ENCODE measurements at places on chromosomes 16 and 17.

DNA sequence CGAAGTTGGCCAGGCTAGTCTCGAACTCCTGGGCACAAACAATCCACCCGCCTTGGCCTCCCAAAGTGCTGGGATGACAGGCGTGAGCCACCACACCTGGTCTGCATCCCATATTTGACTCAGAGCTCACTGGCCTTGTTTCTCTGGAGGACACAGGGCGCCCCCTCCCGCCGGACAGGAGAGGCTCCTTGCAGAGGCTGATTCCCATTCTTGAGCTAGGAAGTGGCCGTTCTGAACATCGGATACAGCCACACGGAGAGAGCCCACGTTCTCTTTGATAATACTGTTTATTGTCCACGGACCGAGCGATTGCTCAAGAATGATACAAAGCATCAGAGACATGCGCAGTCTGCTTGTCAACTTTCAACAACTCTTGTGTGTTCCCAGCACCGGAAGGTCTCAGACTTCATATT, 12.1 kb upstream of the USP36 start:
- DNase-seq = no peak

- no peak for DNase-seq
These were observed 12.6 kb upstream of the SNN start for GRCh38 chr16:11655655-11656054.

DNA sequence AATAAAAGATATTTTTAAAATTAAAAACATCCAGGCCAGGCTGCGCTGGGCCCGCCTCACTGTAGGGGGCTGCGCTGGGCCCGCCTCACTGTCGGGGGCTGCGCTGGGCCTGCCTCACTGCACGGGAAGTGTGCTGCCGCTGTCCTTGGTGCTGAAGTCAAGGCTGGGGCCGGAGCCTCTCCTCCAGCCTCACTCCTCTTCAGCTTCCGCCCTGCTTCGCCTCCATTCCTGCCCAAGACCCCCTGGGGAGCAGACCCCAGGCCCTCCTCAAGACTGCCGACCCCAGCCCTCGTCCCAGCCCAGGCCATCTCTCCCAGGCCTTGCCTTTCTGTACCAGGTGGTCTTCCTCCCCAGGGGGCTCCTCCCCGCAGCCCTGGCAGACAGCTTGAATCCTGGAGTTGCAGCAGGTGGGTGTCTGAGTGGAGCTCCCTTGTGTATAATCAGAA, 26.2 kb downstream of the ENDOV start:
- no peak for DNase-seq

DNA sequence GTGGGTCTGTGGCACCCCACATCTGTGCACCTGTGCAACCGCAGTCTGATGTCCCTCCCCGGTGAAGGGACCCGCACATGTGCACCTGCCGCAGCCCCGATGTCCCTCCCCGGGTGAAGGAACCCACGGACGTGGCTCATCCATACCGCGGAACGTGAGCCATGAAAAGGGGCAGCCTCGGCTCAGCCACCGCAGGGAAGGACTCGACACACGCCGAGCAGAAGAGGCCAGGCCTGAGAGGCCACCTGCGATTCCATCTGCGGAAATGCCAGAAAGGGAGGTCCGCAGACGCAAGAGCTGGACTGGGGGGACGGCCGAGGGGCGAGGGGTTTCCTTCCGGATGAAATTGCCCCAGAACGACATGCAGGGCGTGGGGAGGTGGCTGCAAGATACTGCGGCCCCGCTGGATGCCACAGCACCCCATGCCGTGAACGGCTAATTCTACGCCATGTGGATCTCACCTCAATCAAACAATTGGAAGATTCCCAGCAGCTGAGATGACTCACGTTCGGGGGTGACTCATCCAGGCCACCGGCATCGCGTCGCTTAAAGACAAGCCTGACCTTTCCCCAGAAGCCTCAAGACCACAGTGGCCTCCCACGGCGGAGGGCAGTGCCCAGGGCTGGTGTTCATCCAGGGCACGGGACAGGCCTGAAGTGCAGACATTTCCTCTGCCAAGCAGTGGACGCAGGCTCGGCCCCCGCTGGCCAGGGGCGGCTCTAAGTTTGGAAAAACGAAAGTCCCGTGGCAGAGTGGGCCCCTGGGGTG, 21.0 kb downstream of the SOX8 start:
- no peak for DNase-seq

- DNase-seq = no peak
These were observed 8.2 kb downstream of the CANT1 start for GRCh38 chr17:79001190-79002020.

DNA sequence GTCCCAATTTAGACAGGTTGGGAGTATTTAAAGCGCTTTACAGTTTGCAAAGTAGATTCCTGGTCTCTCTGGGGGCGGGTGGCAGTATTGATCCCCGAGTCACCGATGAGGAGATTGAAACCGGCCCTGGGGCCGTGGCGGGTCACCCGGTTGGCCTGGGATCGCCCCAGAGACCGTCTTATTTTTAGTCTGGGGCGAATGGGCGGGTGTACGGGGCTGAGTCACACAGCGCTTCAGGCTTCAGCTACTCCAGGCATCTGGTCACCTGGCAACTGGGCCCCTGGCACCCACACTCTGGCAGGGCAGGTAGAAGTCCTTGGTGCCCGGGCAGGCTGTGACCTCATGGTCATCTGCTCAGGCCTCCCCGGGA, 669 bp downstream of the MIEF2 start:
- no peak for DNase-seq

DNA sequence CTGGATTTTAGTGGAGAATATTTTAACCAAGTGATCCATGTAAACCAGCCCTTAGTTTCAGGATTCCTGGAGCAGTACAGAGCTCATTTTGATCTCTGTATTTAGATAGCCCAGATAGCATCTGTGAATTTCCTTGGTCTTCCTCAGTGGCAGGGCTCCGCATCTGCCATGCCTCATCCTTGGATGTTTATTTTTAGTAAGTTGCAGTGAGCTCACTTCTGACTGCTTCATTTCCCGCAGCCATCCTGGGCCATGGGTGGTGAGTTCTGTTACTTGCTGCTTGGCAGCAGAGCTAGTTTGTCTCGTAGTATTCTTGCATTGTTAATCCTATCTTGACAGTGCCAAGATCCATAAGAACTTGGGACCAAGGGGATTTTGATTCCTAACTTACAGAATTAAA, 33.7 kb downstream of the IST1 start:
- DNase-seq = no peak

- no peak for DNase-seq
These were observed 4.3 kb upstream of the MYH3 start for GRCh38 chr17:10661437-10661836.

DNA sequence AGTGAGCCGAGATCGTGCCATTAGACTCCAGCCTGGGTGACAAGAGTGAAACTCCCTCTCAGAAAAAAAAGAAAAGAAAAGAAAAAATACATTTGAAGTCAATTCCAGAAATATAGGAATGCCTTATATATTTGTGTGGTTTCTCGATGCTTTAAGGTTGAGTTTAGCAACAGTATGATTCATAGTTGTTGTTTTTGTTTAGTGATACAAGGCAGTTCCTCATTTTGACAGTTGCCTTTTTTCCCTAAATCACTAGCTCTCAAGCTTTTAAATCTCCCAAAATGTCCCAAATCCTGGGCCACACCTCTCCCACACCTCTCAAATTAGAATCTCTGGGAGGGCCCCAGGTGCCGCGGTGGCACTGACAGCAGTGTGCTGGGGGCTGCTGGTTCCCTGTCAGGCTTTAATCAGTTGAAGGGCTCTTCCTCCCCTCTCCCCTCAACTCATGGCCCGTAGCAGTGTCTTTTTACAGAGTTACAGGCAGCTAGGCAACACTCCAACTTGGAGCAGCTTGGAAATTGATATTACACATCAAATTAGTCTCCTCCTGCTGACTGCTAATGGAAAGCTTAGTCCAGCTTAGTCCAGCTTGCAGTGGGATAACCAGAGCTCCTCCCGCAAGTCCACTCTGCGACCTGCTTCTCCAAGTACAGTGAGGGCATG, 58.4 kb downstream of the EPN2 start:
- no peak for DNase-seq

- no peak for DNase-seq
These were observed 8.4 kb downstream of the CHST6 start for GRCh38 chr16:75486676-75487313.

DNA sequence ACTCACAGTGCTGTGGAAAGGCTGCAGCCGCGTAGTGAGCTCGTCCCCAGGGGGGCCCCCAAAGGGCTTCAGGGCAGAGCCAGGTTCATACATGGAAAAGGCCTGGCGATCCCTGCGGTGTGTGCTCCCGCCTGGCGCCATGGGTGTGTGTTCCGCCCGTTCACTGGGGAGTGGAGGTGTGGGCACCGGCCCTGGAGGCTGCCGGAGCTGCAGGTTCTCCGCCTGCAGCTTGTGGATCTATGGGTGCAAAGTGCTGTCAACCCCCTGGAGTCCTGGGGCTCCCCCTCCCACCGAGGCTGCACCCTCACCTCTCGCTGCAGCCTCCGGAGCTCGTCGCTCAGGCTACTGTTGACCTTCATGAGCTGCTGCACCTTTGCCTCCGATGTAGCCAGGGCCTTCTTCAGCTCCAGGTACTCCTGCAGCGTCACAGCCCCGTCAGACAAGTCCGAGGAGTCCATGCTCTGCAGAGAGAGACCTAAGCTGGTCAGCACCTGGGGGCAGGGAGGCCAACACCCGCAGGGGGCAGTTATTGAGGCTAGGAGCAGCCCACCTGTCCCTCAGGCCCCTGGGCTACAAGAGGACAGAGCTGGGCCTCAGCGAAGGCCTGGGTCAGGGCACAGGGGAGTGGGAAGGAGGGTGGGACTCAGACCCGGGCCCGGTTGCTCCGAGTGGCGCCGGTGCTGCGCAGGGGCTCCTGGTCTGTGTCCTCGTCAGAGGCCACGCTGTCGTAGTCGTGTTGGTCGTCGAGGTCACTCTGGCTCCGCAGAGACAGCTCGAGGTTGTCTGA, 7.9 kb downstream of the TP53I13 start:
- no peak for DNase-seq

DNA sequence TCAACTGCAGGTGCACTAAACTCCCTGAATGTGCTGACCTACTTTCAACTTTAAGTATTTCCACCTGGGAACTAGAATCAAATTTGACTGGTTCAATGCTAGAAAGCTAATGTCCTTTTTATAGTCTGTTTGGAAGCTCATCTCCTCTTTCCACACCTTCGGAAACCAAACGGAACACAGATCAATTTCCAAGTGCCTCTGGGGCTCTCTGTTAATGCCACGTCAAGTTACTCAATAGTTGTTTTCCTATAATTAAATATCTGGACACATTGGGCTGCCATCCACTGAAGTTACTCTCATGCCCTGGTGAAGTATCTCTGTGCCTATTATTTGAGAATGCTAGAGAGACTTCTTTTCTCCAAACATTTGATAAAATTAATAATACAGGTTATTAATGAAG, 29.7 kb downstream of the ABAT start:
- DNase-seq = no peak

DNA sequence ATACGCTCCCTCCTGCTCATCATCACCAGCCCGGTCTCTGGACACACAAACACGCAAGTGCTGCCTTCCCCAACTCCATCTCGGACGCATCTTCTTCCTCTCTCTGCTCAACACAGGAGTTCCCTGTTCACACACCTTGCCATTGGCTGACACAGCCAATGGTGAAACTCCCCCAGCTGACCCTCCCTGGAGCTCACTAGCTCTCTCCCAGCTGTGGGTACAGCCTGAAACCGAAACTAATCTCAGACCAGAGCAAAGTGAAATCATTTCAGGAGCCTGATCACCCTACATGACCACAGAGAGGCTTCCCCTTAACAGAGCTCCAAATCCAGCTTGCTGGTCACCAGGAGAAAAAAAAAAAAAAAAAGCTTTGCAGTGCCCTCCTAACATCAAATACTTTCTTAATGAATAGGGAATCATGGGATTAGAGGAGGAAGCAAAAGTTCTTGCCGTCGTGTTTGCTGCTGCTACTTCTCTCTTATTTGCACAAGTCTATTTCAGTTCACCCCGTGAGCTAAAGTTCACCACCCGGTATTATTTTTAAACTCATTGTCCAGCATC, 8.3 kb downstream of the CUEDC1 start:
- no peak for DNase-seq

GRCh38 chr17:47822785-47823184, 1.2 kb upstream of the OSBPL7 start:
- DNase-seq = no peak

DNA sequence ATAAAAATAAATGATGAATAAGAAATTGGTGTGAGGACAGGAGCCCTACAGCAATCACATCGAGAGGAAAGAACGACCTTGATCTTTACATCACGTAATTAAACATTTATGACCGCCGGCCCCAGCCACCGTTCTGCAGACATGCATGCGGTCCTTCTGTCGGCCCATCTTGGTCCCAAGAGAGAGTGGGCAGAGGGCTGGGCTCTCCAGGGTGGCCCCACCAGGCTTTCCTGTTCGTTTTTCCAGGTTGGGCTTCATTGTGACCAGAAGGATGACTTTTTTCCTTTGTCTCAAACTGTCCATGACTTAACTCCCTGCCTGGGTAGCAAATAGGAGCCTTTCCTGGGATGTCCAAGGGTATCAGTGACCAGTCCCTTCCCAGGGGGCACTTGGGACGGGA, 3.3 kb upstream of the CRISPLD2 start:
- no peak for DNase-seq

- DNase-seq = no peak
These were observed 948 bp downstream of the UTP18 start for GRCh38 chr17:51261024-51261963.

- no peak for DNase-seq
These were observed 2.3 kb downstream of the KRTAP1-5 start for GRCh38 chr17:41024697-41025096.

- peak; percentile 37 for DNase-seq
These were observed 35.8 kb downstream of the SRCIN1 start for GRCh38 chr17:38569701-38570512.

- DNase-seq = peak; percentile 56
These were observed 68.8 kb downstream of the LMF1 start for GRCh38 chr16:901715-902601.

GRCh38 chr16:2467528-2468232, 3.4 kb upstream of the NTN3 start:
- peak; percentile 73 for DNase-seq

GRCh38 chr17:43372273-43372911, 26.4 kb upstream of the ARL4D start:
- no peak for DNase-seq

DNA sequence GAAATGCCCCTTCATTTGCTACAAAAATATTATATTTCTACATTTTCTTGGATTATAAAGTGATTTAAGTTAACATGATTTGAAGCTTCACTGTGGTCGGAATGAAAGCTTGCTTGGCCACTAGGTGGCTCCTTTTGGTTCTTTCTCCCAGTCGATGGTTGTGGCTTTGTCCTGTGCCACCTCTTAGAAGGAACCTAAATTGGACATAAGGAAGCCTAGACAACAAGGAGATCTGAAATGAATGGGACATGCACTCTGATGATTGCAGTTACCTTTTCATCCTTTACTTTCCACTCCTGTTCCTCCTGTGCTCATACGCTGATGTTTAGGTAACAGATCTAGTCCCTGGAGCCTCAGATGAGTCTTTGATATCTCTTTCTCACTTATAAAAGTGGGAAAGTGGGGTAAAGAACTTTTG, 39.2 kb downstream of the FTO start:
- DNase-seq = no peak

DNA sequence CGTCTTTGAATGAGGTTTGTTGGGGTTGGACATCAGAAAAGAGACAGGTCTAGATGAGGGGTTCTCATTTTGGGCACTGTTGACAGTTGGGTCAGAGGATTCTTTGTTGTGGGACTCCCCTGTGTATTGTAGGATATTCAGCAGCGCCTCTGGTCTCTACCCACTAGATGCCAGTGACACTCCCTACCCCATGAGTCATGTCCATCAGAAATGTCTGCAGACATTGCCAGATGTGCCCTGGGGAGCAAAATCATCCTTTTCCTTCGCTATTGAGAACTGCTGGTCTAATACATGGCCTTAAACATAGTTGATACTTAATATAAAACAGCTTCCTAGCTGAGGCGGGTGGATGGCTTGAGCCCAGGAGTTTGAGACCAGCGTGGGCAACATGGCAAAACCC, 3.1 kb downstream of the ABAT start:
- no peak for DNase-seq

- DNase-seq = no peak
These were observed 223.1 kb downstream of the SOX9 start for GRCh38 chr17:72343911-72344310.

All from hypothalamus (tissue), 51 donors.